ENCODE measurements at places on chromosomes 16 and 17.

- DNase-seq = no peak
Measured at GRCh38 chr16:86537486-86537885, 17.5 kb downstream of the MTHFSD start.

DNA sequence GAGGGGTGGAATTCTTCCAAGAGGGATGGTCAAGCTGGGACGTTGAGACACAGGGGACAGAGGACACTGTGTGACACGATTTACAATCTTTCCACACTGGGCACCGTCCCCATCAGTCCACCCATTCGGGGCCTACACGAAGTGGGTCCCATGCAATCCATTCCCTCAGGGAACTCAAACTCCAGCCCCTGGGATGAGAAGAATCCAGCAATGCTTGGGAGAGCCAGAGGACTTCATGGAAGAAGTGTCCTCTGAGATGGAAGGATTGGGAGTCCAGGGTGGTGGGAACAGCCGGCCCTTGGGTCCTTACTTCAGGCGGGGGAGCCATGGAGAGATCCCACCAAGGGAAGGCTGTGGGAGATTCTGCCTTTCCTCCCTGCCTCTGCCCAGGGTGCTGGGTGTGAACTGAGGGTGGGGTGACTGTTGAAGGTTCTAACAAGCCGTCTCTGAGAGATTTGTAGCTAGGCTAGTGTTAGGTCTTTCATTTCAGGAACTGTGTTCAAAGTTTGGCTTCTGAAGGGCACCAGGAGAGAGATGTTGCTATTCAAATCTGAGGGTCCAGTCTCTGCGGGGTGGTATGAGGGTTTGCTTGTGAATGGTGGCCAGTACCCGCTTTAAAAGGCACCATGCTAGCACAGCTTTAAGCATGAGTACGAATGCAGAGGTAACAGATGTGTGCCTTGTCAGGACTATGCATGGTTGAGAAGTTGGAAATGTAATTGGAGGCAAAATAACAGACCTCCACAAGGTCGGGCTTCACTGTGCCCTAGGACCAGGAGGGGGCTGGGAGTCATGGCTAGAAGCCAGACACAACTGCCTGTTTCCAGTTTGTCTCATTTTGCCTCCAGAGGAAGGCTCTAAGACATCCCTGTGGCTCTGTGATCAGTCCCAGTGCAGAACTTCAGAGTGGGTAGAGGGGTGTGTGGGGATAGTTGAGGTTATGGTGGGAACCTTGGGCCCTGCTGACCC, 1.9 kb downstream of the ATP1B2 start:
- DNase-seq = no peak

- DNase-seq = no peak
Measured at GRCh38 chr16:75102595-75102994, 14.0 kb downstream of the LDHD start.

DNA sequence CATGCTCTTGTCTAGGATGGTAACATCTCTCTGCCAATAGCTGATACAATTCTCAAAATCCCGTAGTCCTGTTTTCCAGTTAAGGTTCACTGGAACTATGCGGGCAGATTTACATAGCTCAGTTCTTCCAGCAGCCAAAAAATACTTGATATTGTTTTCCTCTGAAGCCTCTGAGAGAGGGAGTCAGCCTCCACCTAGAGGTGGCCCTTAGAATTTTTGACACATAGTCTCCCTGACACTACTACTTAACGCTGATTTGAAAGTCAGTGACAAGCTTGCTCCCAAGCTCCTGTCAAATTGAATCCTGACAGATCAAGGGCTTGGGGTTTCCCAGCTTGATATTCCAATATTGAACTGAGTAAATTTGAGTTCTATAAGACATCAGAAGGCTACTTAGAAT, 1780.1 kb downstream of the TP53TG3F start:
- DNase-seq = no peak

GRCh38 chr16:85610059-85610445, 3.1 kb upstream of the GSE1 start:
- DNase-seq = no peak

GRCh38 chr16:84116720-84117493, at the start of gene MBTPS1:
Gene MBTPS1, minus strand, starts transcription at chr16:84116942. Its CDS starts 15,159 bp downstream, at chr16:84101783.
- DNase-seq = peak; percentile 81

DNA sequence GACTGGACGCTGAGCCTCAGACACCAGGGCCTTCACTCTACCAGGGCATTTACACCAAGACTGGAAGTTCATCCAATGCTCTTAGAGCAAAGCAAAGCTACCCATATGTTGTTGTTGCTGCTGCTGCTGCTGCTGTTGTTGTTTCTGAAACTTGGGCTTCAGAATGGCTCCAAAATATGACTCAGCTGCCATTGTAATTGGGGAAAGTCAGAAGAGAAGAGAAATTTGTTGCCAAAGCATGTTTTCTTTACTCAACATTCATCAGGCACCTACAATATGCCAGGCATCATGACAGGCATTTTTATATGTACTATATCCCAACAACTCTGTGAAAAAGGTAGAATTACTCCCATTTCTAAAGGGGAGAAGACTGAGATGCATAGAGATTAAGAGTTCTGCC, 11.9 kb downstream of the KRT32 start:
- peak; percentile 27 for DNase-seq

DNA sequence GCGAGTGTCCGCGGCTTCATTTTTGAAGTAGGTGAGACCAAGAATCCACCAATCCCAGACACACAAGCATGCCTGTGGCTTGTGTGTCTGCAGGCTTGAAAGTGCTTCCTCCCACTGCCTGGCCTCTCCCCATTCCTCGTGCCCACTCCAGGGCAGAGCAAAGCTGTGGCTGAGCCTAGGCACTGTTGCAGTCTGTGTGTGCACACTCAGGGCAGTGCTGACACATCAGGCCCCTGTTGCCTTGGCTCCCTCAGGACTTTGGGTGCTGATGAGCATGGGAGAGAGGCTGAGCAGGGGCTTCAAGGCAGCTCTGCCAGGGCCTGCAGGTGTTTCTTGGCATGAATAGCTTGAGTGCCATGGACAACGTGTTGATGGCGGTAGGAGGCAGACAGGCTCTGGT, 776.7 kb downstream of the CDH11 start:
- DNase-seq = no peak

- peak; percentile 27 for DNase-seq
Measured at GRCh38 chr16:81565321-81566028, 120.9 kb downstream of the CMIP start.

DNA sequence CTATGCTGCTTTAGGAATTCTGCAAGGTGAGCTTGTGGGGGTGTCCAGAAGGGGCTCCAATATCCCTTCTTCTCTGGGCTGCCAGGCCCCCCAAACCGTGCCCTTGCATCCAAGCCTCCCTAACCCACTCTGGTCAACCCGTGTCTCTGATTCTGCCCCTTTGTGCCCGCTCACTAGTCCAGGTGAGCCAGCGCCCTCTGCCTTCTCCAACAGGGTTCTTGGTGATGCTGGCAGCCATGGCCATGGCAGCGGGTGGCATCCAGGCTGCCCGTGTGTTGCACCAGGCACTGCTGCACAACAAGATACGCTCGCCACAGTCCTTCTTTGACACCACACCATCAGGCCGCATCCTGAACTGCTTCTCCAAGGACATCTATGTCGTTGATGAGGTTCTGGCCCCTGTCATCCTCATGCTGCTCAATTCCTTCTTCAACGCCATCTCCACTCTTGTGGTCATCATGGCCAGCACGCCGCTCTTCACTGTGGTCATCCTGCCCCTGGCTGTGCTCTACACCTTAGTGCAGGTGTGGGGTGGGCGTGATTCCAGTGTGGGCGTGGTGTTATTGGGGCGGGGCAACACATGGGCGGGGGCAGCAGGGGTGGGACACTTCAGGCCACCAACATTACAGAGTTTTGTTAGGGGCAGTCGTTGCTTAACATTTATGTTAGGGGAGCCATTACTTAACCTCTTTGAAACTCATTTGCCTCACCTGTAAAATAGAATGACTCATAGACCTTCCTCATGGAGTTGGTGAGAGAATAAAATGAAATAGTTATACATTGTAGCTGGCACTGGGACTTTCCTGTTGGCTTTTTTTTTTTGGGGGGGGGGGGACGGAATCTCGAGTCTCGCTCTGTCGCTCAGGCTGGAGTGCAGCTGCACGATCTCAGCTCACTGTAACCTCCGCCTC, 31.4 kb downstream of the ANKRD40 start:
- no peak for DNase-seq

All from NCI-H446 treated with DMSO at 0.1 percent for 48 hours (cell line).